ENCODE measurements at places on chromosomes 3 and 15.

DNA sequence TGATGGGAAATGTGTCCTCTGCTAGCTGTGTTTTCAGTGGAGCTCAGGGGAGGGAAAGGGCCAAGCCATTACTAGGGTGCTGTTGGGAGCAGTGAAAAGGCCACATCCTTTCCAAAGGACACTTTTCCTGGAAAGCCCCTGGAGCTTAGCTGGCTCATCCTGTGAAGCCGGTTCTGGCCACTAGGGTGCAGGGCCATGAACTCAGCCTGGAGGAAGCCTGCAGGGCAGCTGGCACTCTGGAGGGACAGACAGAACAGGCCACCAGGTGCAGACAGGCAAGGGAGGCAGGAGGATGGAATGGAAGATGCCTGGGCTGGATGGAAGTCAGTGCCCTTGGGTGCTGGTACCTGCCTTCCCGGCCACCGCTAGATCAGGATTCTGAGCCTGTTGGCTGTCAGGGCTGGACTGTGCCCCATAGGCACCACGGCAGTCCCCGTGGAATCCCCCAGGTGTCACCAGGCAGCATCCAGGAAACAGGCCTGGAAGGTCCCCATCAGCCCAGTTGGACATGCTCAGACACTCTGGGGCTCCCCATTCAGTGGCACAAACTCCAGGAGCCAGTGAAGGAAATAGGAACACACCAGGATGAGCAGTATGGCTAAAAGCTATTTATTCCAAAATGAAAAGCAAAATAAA lies 76.2 kb upstream of the C2CD4B start:
- no peak for DNase-seq

GRCh38 chr3:26752466-26752865 lies 129.9 kb downstream of the LRRC3B start:
- no peak for DNase-seq

DNA sequence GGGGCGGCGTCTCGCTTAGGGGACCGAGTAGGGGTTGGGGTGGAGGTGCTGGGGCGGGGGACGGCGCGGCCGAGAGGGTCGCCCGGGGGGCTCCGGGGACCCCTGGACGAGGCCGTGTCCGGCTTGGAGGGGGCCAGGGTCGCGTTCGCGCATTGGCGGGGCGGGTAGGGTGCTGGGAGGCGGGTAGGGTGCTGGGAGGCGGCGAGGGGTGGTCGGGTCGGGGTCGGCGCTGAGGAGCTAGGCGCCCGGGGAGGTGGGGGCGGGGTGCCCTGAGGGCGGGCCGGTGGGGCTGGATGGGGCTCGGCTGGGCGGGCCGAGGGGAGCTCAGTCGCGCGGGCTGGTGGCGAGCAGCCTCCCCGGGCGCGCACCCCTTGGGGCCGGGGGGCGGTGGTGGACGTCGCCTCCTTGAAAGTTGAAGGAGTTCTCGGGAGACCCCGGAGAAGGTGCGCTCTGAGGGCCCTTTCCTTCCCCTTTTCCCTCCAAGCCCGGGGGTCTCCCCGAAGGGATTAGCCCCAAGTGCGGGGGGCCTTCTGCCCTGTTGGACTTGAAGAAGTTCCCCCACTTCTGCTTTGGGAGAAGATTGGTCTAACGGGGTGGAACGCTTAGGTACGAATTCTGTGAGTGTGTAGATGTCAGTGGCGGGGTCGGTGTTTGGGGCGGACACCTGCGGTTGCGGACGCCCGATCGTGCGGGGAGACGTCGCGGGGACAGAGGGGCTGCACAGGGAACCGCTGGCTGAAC lies 543 bp downstream of the MEF2A start:
- no peak for DNase-seq

GRCh38 chr3:124847051-124847450 lies 40.1 kb downstream of the ITGB5 start:
- no peak for DNase-seq

GRCh38 chr15:40048211-40048792 lies 9.3 kb upstream of the SRP14 start:
- no peak for DNase-seq

- no peak for DNase-seq
Measured at GRCh38 chr15:37108381-37109167, 8.2 kb upstream of the MEIS2 start.
